ENCODE measurements at places on chromosomes 7 and 10. TPM values are rescaled to one million over a fixed set of nuclear protein-coding genes. Genes with fewer than 3 reads are reported as not detected.

GRCh38 chr10:96740579-96741281 is 20.4 kb upstream of the PIK3AP1 start:
- DNase-seq = no peak

DNA sequence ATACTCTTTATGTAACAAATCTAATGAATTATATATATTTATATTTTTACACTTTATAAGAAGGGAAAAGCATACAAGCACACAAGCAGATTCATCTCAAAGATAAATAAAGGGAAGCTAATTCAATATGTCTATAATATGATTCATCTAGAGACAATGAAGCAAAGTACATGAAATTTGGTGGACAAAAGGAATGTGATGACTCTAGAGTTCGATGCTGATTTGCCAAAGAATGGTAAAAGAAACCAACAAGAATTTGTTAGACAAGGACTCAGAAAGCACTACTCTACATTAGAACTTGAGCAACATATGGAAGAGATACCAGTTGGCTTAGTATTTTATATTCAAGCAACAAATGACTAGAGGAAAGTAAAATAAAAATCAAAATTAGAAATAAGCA is 536.5 kb upstream of the TEX47 start:
- no peak for DNase-seq

DNA sequence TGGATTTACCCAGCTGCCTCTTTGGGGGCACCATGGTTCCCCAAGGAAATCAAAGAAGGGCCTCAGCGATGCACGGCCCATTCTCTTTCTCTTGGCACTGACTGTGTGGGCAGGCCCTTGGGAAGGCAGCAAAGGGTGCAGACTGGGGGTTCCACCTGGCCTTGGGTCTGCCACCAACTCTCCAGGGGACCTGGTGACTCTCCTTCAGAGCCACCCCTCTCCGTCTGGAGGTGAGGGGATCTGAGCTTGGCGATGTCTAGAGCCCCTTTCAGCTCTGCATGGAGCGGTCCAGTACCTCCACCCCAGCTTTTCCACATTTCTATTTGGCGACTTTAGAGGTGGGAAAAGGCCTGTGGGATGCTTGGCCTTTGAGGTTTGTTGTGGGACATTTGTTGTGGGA is 69.1 kb downstream of the C10orf120 start:
- no peak for DNase-seq

GRCh38 chr7:119929891-119930290 is 343.1 kb upstream of the KCND2 start:
- no peak for DNase-seq

GRCh38 chr7:26295015-26295414 is 3.4 kb downstream of the SNX10 start:
- DNase-seq = no peak

GRCh38 chr10:44576702-44577191 is 191.8 kb upstream of the CXCL12 start:
- no peak for DNase-seq

GRCh38 chr10:17768957-17769356 is 17.0 kb downstream of the TMEM236 start:
- DNase-seq = peak; percentile 93

Gene NUTM2A
- total RNA-seq = 0.14 TPM

Gene SKIDA1
- total RNA-seq = 0.83 TPM

Gene C7orf57
- not detected for total RNA-seq

Gene SLC18A2
- total RNA-seq = not detected
